Fibroblast of the aortic adventitia (primary cell): ENCODE measurements at places on chromosomes 4 and X. TPM values are rescaled to one million over a fixed set of nuclear protein-coding genes. Genes with fewer than 3 reads are reported as not detected.

Gene PAGE5
- not detected in 2 replicates for total RNA-seq

Gene MAGEA8
- total RNA-seq: not detected in 2 replicates

Gene TEX13B
- total RNA-seq: not detected in 2 replicates

Gene ACOX3
- 22.3 and 26.9 TPM in 2 replicates for total RNA-seq

Gene WDFY3
- 26.8 and 86.9 TPM in 2 replicates for total RNA-seq

Gene NIPAL1
- 0.08 and 0.90 TPM in 2 replicates for total RNA-seq

Gene FATE1
- not detected in 2 replicates for total RNA-seq

Gene CT45A3
- not detected in 2 replicates for total RNA-seq

Gene CFAP99
- total RNA-seq: not detected in 2 replicates

Gene NEXMIF
- total RNA-seq: not detected in 2 replicates

Gene ARHGAP36
- not detected in 2 replicates for total RNA-seq

Gene CSAG2
- total RNA-seq: not detected in 2 replicates

Gene ERAS
- not detected in 2 replicates for total RNA-seq

Gene GABRG1
- not detected in 2 replicates for total RNA-seq

Gene CCNA2
- 3.8 and 63.9 TPM in 2 replicates for total RNA-seq

Gene SAGE1
- total RNA-seq: not detected in 2 replicates

Gene PAGE4
- total RNA-seq: not detected in 2 replicates

Gene FGD1
- 11.1 and 11.9 TPM in 2 replicates for total RNA-seq

Gene STAG2
- total RNA-seq: 85.5 and 88.7 TPM in 2 replicates

Gene LGI2
- total RNA-seq: 0.54 and 6.5 TPM in 2 replicates

Gene DNAAF6
- total RNA-seq: not detected in 2 replicates

Gene ADH1A
- 0.27 TPM in 1 of 2 replicates, not detected in the other for total RNA-seq

Gene PRRG1
- total RNA-seq: 10.0 and 15.3 TPM in 2 replicates

Gene BEND4
- not detected in 2 replicates for total RNA-seq

Gene DTHD1
- not detected in 2 replicates for total RNA-seq

Gene YTHDC1
- total RNA-seq: 39.3 and 166 TPM in 2 replicates

Gene SLITRK4
- total RNA-seq: 0.99 and 8.3 TPM in 2 replicates

Gene KIT
- total RNA-seq: 0.49 and 2.7 TPM in 2 replicates

Gene FAM114A1
- 263 and 378 TPM in 2 replicates for total RNA-seq

Gene TMEM150C
- 0.45 and 1.9 TPM in 2 replicates for total RNA-seq

Gene SPANXB1
- not detected in 2 replicates for total RNA-seq

Gene MAGEC2
- total RNA-seq: 0.09 TPM in 1 of 2 replicates, not detected in the other

Gene DACH2
- total RNA-seq: 0.09 TPM in 1 of 2 replicates, not detected in the other

Gene PAK3
- 0.90 and 3.7 TPM in 2 replicates for total RNA-seq

Gene GPR173
- 1.1 and 2.5 TPM in 2 replicates for total RNA-seq

Gene PCDH7
- 63.0 and 172 TPM in 2 replicates for total RNA-seq

Gene ARAP2
- 0.63 and 1.5 TPM in 2 replicates for total RNA-seq

Gene RBM46
- total RNA-seq: 0.57 TPM in 1 of 2 replicates, not detected in the other

Gene SRPX2
- total RNA-seq: 22.0 and 26.8 TPM in 2 replicates

Gene CYSLTR1
- 1.3 TPM in 1 of 2 replicates, not detected in the other for total RNA-seq
